ENCODE measurements at places on chromosomes 5 and 9. TPM values are rescaled to one million over a fixed set of nuclear protein-coding genes. Genes with fewer than 3 reads are reported as not detected.

GRCh38 chr9:115167175-115167574, 49.2 kb upstream of the TNC start:
- H3K4me1 ChIP-seq: no peaks in the 10 kb centered on the region
- H3K27ac ChIP-seq: no peak overlapping the region
- H3K36me3 ChIP-seq: no peaks in the 10 kb centered on the region
- no peak overlapping the region for H3K4me3 ChIP-seq

DNA sequence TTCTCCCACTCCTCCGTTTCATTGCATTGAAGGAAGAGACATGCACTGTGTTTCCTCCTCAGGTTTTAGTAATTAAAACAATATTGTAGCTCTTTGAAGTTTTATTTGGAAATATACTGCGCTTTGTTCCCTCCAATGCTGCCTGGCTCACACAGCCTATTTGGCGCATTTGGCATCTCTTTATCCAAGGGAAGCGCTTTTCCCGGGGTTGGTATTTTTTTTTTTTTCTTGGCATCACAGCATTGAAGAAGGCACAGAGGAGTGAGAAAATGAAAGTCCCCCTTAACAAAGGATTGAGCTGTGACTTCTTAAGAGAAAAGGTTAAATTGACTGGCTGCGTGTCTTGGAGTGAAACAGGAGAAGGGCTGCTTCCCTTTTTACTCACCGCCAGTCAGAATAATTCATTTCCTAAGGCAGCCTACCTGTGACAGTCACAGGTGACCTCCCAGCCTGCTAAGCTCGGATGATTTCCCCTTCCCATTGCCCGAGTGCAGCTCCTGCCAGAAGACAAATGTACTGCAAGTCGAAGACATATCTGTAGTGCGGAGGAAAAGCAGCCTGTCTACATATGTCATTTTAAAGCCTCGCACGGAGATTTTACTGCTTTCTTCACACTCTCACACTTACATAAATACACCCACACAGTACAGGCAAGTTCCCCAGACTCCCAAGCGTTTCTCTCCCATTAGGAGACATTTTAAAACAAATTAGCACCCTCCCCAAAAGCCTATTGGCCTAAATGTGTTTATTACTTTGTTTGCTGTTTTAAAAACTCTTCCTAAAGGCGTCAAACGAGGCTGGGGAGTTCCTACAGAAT, 665.5 kb upstream of the ZNF608 start:
- no peaks in the 10 kb centered on the region for H3K36me3 ChIP-seq
- H3K4me3 ChIP-seq: no peak overlapping the region
- peaks cover 5% of the 10 kb centered on the region for H3K4me1 ChIP-seq
- H3K27me3 ChIP-seq: no peaks in the 10 kb centered on the region
- DNase-seq: no peak
- peak overlapping the region; percentile 73 for H3K27ac ChIP-seq

The LCN15 gene
- not detected for total RNA-seq

The ZFAND5 gene
- total RNA-seq: 148 TPM

The CDC20B gene
- total RNA-seq: 0.35 TPM

- H3K27ac ChIP-seq: no peak overlapping the region
- H3K4me1 ChIP-seq: no peaks in the 10 kb centered on the region
- no peaks in the 10 kb centered on the region for H3K36me3 ChIP-seq
- H3K27me3 ChIP-seq: no peaks in the 10 kb centered on the region
- DNase-seq: no peak
Observed at GRCh38 chr5:147375151-147375550, 134.7 kb downstream of the DPYSL3 start.

The GFI1B gene
- total RNA-seq: not detected

The WNT8A gene
- not detected for total RNA-seq

GRCh38 chr5:2131826-2132496, 249.2 kb upstream of the IRX4 start:
- no peak overlapping the region for H3K27ac ChIP-seq
- DNase-seq: no peak

The C5orf58 gene
- not detected for total RNA-seq

The TSLP gene
- 1.2 TPM for total RNA-seq

GRCh38 chr5:169116961-169117461, 183.9 kb downstream of the SLIT3 start:
- H3K36me3 ChIP-seq: no peaks in the 10 kb centered on the region
- H3K27me3 ChIP-seq: no peaks in the 10 kb centered on the region
- no peak overlapping the region for H3K27ac ChIP-seq

DNA sequence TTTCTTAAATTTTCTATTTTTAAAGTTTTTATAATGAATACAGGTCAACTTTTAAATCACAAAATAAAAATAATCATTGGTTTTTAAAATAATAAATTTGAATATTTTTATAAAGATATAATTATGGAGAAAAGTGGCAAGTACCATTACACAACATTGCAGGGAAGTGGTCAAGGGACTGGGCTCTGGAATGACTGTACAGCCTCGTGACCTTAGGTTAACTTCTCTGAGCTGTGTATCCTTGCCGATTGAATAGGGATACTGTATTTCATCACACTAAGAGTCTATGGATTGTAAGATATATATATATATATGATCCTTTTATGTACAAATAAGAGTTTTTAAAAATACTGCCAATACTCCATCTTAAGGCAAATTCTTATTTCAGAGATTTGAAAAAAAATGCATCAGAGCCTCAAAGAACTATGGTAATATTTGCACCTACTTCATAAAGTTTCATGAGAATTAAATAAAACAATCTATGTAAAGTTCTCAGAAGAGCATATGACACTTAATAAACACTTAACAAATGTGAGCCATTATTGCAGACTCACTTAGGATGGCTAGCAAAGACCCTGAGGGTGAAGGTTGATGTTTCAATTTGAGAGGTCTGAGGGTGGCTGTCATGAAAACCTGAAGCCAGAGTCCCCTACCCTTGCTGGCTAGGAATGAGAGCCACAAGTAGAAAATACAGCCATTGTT, 136.5 kb downstream of the CCDC192 start:
- no peaks in the 10 kb centered on the region for H3K36me3 ChIP-seq
- no peak overlapping the region for H3K27ac ChIP-seq
- no peak for DNase-seq

The NTNG2 gene
- total RNA-seq: 4.4 TPM

DNA sequence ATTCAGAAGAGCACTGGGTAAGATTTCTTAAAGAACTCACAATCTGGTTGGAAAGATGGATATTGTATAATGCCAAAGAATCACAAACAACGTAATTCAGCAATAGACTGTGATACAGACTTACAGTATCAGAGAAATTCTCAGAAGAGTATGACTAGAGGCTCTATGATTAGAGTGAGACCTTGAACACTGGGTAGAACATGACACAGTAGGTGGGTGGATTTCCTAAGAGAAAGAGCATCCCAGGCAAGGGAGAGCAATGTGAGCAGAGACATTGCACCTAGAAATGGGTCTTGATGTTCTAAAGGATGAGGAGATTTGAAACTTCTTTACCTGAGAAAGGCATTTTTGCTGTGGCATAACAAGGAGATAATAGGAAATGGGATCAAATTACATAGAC, 27.3 kb upstream of the CAST start:
- no peak overlapping the region for H3K4me3 ChIP-seq
- DNase-seq: no peak

Measured in uterus (tissue), 4 donors.